HEK293T (cell line): ENCODE measurements at places on chromosomes 4 and X.
A peak's percentile ranks its signal among the peaks of the same experiment; 100 is the strongest.

GRCh38 chrX:33336783-33337182 lies 125.4 kb upstream of the DMD start:
- peak; percentile 21 for DNase-seq

DNA sequence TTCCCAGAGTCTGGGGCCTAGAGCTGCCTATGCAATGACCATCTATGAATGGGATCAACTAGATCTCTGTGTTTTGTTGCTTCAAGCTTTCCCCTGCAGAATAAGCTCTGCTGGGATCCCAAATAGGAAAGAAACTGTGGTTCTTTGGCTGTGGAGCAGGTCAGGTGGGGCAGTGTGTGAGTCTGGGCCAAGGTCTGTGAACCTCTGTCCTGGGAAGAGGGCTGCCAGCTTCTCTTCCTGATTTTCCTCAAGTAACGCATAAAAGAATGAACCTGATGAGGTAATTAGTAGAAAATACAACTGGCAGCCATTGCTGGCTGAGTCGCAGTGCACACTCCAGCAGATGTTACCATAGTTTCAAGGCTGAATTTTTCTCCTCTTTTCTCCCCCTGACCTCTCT lies 4.6 kb upstream of the PIN4 start:
- DNase-seq = no peak

DNA sequence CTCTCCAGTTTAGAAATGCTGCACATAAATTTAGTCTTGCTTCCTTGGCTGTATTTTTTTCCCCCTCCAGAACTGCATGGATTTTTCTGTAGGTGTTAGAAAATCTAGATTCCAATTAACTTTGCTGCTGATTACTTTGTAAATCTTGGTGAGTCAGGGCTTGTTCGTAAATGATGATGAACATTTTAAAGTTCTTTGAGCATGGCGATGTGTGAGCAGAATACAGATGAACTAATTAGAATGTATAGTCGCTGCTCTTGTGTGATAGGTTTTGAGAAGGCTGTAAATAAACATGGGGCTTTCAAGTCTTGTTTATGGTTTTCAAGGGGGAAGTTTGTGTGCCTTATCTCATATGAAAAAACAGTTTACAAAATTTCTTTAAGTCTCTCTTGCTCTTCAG lies 23.3 kb downstream of the LIMCH1 start:
- DNase-seq = no peak

- no peak for DNase-seq
These were observed 42.9 kb upstream of the ADRA2C start for GRCh38 chr4:3723232-3723642.

GRCh38 chr4:25860586-25861279 lies 2.1 kb downstream of the SEL1L3 start:
- no peak for DNase-seq

- no peak for DNase-seq
These were observed 352.3 kb downstream of the GRXCR1 start for GRCh38 chr4:43244688-43245382.

DNA sequence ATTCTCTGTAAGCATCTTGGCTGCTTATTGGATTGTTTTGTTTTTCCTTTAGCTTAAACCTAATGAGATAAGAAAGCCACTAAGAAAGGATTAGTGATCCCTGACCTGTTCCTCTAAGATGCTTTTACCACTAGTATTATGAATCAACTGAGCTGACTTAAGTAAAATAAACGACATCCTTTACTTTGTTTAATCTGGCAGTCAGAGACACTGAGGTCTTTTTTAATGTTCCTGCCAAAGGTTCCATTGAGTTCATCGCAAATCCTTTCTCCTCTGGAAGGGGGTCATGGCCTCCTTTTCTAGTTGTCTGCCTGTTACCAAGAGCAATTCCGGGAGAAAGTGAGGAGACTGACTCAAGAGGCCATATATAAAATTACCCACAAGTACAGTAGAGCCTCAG lies 1038.3 kb upstream of the SLIT2 start:
- DNase-seq = no peak

DNA sequence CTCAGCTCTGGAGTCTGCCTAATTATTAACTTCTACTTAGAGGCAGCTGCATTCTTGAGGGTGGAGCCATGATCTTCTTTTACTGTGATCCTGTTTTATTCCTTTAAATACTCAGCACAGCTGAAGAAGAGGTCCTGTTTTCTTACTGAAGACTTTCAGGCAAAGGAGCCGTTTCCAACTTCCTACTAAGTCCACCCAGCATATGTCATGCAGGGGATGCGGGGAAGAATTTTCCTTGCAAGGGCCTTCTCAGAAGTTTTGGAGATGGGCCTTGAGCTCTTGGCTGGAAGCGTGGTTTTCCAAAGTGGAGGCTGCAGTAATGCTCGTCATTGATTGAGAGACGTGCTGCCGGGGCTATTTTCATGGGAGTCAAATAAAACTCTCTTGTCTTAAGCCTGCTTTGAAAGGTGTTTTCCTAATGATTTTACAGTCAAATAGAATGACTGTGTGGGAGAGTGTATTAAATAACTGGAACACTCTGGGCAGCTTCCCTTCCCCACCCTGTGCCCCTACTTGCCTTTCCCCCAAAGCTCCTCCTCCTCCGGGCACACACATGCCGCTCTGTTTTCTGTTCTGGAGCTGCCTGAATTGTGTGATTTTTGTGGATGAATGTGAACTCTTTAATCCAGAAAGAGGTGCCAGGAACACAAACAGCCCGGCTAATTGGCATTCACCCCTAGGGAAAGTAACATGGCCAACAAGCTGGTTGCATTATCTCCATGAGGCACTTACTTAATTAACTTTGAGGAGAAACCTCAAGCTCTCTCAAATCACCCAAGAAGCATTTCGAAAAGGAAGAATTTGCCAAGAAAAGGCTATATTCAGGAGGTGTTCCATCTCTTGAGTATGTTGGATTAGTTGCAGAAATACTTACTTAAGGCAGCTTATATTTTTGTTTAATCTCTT lies 28.1 kb downstream of the FGF2 start:
- no peak for DNase-seq

DNA sequence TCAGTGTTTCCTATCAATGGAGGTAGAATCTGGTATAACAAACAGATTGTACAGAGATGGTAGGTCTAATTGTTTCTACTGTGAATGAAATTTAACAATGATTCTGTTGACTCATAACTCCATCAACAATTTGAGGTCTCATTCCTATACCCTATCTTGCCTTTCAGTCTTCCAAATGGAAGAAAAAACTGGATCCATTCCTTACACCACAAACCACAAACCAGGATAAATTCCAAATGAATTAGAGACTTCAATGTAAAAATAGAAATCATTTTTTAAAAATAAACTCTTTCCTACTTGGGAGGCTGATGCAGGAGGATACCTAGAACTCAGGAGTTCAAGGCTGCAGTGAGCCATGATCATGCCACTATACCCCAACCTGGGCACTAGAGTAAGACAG lies 114.4 kb upstream of the WDR44 start:
- no peak for DNase-seq

- no peak for DNase-seq
These were observed 158.2 kb upstream of the SMIM31 start for GRCh38 chr4:164595751-164596150.

- no peak for DNase-seq
These were observed 10.0 kb downstream of the MAGEA4 start for GRCh38 chrX:151922692-151923091.

DNA sequence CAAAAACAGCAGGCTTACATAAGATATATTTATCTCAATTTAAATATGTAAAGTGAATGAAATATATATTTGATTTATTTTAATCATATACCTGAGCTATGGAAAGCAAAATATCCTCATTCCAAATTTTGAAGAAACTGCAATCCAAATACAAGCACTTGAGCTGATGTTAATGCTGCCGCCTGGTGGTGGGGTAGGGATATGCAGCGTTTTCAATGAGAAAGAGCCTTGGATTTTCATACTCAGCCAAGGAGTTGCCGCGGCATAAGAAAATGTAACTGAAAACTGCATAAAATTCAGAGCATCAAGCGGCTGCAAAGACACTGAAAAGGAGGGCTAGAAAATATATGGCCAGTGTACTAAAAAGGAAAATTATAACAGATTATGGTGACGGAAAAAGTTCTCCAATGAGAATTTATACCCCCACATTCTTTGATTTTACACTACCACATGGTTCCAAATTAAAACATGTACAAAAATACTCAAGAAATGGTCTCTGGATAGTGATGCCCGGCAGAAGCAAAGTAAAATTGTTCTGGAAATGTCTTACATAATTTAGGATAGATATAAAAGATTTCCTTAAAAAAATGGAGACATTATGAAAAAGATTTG lies 660.3 kb upstream of the PITX2 start:
- DNase-seq = peak; percentile 60

- DNase-seq = no peak
These were observed 110.0 kb upstream of the NKX1-1 start for GRCh38 chr4:1516261-1516660.

DNA sequence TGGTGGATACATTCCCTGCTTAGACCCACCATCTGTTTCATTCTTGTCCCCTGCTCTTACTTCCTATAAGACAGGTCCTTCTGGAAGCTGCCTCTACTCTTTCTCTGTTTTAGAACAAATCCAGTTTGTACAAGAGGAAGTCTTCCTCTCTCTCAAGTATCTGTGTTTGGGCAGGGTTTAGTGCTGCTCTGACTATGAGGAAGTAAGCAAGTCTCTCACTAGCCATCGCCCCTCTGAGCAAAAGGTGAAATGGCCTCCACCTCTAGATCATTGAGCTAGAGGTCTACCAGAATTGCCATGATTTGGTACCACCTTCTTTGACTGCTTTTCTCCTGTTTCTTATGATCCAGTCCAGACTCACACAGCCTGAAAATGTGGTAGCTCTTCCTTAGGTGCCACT lies 8.4 kb downstream of the BTK start:
- no peak for DNase-seq

DNA sequence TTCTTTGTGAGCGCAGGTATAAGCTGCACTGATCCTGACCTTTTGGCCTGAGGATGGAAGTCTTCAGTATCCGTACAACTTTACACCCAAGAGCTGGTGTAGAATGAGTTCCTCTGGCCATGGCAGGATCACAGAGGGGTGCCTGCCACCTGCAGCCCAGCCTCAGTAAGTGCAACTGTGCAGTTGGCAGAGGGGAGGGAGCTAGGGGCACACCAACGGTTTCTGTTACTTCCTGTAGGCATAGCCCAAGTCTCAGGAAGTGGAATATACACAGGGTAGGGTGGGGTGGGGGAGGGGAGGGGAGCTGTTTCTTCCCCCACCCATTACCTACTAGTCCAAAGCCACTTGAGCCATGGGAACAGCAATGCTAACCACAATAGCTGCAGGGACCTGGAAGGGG lies 85.4 kb upstream of the GBA3 start:
- peak; percentile 11 for DNase-seq
